HS-5 (cell line): ENCODE measurements at places on chromosomes 7 and 10.

DNA sequence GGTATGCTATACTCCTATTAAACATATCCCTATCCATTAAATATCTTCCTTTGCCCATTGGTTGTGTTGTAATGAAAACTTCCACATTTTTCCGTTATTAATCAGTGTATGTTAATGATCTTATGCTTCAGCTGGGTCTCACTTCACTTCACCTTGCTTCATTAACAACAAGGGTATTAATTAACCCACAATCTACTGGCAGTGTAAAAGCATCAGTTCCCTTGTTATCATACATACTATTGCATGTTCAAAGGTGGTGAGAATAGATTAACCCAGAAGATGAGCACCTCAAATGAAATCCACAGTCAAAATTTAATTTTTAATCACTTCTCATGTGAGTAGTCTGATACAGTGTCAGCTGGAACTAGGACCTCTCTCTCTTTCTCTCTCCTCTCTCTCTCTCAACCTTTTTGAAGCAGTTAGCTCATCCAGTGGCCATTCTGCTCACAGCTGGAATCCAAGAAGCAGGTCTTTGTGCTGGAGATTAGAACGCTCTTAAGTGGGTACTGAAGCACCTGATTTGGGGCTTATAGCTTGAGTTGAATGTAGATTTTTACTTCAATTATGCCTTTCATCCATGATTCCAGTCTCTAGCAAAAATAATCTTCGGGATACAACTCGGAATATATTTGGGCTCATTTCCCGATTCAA is 172.3 kb downstream of the RAPGEF5 start:
- no peak for DNase-seq

DNA sequence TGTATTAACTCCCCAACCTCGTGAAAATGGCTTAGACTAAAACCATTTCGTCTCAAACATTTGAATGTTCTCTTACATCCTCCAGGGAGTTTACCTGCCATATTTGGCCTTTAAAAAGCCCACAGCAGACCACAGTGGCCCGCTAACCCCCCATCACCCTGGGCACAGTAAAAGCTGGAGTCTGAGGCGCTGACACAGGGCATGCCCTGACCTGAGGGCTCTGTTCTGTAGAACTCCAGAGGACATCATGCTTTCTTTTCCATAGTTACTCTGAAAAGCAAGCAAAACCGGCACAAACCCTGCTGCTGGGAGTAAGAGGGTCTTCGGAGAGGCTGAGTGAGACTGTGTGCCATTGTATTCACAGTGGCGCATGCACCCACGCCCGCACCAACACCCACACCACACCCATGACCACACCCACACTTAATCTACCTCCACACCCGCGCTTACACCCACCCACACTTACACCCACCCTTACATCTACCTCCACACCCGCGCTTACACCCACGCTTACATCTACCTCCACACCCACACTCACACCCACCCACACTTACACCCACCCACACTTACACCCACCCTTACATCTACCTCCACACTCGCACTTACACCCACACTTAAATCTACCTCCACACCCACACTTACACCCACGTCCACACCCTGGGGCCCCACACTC is 32.1 kb downstream of the LRRC27 start:
- DNase-seq = no peak

- no peak for DNase-seq
Measured at GRCh38 chr7:152594801-152595200, 81.1 kb downstream of the XRCC2 start.

DNA sequence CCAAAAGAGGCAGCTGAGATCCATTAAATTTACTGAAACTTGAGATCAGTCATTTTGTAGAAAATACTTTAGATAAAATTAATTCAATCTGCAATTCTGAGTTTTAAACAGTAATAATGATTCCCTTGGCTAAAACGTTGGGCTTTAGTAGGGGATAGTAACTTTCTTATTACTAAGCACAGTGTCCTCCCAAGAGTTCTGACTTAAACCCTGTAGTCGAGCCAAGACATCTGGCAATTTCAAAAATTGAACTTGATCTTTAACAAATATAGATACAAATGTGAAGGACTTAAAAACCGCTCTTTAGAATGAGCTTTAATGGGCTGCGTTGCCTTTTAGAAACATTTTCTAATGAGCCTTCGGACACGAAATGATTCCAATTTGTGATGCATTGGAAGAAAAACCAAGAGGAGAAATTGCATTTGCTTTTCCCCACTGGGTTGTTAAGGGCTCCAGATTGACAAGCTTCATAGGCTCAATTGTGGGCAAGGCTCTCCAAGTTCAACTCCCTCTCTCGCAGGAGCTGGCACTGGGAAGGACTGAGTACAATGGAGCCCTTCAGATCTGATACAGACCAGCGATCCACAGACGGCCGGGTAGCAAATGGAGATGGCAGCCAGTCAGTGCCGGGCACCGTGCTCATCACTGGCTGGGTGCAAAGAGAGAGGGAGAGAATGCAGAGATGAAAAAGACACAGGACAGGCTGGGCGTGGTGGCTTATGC is 921.3 kb upstream of the AUTS2 start:
- DNase-seq = no peak

DNA sequence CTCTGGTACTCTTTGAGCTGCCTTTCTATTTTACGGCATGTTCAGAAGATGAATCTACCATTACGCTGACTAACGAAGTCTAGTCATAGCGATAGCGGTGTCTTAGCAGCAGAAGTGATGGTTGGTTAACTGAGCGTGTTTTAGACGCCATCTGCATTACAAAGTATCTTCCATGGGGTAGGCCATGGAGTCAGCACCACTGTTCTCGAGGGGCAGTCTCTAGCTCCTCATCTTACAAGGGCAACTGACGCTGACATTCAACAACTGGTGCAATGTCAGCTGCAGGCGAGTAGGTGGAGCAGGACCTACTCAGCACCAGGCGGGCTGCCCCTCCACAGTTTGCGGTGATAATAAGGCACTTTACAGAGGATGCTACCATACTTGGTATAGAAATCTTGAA is 88.7 kb downstream of the ADARB2 start:
- DNase-seq = no peak

DNA sequence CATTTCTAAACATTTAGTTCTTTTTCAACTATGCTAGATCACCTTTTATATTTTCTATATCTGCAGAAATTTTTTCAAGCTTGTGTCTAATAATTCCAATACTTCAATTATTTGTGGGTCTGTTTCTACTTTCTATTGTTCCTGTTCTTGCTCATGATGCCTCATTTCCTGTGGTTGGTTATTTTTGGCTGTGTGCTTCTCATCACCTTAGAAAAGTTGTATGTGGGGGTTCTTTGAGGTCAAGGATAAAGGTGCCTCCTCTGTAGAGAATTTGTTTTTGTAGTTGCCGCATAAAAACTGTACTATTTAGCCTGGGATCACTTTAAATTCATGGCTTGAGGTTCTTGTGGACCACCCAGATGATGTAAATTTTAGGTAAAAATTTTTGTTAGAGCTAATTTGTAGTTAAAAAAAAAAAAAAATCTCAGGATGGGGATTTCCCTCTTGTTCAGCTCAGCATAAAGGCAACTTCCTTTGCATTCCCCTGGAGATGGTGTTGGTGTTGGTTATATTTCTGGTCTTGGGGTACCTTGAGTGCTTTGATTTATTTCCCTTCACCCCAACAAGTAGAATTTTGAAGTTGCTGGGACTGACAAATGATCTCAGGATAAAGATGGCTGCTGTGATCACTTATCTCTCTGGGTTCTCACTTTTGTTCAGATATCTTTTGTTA is 27.0 kb upstream of the JAZF1 start:
- DNase-seq = peak; percentile 11

DNA sequence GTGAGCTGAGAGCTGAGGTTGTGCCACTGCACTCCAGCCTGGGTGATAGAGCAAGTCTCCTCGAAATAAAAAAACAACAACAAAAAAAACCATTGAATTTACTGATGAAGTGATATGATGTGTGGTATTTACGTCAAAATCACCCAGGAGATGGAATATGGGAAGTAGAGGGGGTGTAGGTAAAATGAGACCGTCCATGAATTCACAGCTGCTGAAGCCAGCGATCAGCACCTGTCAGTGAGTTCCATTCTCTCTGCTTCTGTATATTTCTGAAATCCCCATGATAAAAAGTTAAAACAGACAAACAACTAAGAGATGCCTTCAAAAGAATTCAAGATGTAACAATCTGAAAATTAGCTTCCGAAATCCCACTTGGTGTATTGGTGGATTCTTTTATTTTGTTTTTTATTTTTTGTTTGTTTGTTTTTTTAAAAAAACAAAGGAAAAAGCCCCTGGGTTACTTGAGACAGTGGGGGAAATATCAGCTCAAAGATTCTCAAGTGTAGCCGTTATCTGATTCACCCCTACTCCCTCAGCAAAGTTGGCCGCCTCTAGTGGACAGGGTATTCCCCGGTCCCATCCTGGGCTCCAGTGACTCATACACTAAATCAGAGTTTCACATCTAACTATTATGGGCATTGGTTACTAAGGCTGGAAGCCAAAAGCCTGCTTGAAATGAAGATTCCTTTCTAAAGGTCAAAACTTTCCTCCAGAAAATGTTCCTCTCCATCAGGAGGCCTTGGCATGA is 76.4 kb downstream of the MAP3K8 start:
- DNase-seq = no peak

DNA sequence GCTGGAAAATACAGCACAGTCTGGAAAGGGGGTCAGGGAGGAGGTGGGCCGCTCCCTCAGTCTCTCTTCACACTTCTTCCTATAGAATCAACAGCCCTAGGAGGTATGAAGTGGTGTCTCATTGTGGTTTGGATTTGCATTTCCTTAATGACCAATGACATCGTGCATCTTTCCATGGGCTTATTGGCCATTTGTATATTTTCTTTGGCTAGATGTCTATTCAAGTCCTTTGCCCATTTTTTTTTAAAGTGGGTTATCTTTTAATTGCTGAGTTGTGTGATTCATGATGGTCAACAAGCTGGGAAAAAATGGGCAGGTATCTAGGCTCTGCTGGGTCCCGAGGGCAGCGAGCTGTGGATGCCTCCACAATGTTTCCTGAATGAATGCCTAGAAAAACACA is 29.1 kb downstream of the TMEM130 start:
- no peak for DNase-seq

- no peak for DNase-seq
Measured at GRCh38 chr7:123433665-123434064, 100.7 kb downstream of the IQUB start.

GRCh38 chr7:14305233-14305866 is 315.9 kb upstream of the ETV1 start:
- DNase-seq = peak; percentile 9

- DNase-seq = no peak
Measured at GRCh38 chr7:1555813-1556543, at the start of gene TMEM184A. TSS of gene TMEM184A (minus strand) at chr7:1556205. CDS start at chr7:1555484, 721 bp downstream.

- DNase-seq = no peak
Measured at GRCh38 chr7:20513341-20513740, 102.1 kb upstream of the ABCB5 start.

DNA sequence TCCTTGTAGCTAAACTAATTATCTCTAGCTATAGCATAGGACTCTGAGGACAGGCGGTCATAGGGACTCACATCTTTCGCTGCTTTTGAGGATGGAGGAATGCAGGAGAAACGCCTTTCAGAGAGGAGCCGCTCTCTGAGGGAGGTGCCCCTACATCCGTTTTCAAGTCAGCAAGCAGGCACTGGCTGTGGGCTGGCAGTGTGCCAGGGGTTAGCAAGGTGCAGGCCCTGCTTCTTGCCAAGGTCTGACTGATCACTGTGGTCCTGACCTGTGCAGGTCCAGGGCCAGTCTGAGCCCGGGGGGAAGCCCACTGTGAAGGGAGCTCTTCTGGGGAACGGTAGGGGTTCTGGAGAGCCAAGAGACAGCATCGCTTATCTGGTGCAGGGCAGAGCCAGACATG is 89.4 kb downstream of the SH3PXD2A start:
- DNase-seq = no peak

- DNase-seq = no peak
Measured at GRCh38 chr10:69949770-69950169, 102.9 kb upstream of the MACROH2A2 start.

GRCh38 chr10:78292982-78293865 is 259.6 kb downstream of the RPS24 start:
- DNase-seq = no peak

GRCh38 chr7:25626451-25627131 is 398.3 kb upstream of the NPVF start:
- no peak for DNase-seq

GRCh38 chr10:96511044-96511945 is 2.4 kb downstream of the TLL2 start:
- DNase-seq = no peak

GRCh38 chr10:50310560-50311174 is 59.4 kb upstream of the ASAH2 start:
- DNase-seq = no peak

- DNase-seq = no peak
Measured at GRCh38 chr7:127600885-127601284, 7.3 kb downstream of the FSCN3 start.

DNA sequence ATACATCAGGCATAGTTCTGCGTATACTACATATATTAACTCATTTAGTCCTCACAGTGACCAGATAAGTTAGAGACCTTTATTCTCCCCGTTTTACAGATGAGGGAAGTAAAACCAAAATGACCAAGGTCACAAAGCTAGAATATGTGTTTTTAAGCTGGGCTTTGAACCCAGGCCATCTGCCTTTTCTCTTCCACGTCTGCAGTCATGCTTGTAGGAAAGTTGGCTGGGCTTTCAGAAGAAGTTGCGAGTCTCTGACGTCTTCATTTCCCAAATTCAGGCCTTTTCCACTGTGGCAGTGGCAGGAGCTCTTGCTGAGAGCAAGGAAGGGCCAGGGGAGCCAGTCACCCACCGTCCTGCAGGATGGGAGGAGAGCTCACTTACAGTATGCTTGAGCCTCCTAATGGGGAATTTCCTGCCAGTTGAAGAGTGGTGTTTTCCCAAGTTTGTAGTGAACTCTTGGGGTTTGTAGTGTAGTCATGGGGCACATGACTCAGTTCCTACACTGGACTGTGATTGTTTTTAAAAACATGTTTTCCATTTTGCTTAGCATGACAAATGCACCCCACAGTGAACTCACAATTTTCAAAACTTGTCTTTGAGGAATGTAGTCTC is 34.2 kb downstream of the CYP17A1 start:
- DNase-seq = peak; percentile 87

DNA sequence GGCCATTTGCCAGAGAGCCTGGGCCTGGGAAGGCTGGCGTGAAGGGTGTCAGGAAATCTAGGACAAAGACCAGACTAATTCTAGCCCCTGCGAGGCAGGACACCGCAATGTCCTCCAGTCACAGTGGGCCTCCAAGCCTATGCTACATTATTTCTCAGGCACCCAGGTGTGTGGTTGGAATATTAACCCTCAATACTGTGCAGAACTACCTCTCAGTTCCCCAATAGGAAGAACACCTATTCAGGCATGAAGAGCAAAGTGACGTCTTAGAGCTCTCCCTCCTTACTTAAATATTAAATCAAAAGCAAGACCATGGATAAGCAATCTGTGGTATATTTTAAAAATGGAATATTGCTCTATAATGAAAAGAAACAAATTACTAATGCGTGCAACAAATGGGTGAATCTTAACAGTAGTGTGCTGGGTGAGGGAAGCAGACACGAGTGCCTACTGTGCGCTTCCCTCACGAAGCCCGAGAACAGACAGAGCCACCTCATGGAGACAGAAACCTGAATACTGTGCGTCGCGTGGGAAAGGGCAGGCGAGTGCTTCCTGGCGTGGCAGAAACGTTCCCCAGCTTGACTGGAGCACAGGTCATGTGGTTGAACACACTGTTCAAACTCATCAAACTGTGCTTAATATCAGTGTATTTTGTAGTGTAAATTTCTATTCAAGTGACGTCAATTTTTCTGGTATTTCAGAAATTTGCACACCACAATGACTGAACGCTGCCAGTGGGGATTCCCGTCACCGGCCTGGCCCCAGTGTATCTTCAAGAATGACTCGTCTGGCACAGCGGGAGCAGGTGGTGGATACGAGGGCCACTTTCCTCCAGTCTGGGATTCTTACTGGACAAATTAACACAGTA is 15.5 kb upstream of the PTPRN2 start:
- DNase-seq = no peak
